ENCODE measurements at places on chromosomes 11 and 22.

GRCh38 chr11:106728859-106729258 is 289.4 kb downstream of the GUCY1A2 start:
- DNase-seq = no peak

- peak; percentile 73 for DNase-seq
Observed at GRCh38 chr11:7657306-7658025, 15.8 kb downstream of the CYB5R2 start.

DNA sequence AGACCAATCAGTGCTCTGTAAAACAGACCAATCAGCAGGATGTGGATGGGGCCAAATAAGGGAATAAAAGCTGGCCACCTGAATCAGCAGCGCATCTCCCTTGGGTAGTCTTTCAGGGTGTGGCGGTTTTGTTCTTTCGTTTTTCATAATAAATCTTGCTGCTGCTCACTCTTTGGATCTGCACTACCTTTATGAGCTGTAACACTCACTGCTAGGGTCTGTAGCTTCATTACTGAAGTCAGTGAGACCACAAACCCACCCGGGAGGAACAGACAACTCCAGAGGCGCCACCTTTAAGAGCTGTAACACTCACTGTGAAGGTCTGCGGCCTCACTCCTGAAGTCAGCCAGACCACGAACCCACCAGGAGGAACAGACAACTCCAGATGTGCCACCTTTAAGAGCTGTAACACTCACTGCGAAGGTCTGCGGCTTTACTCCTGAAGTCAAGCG is 175.5 kb upstream of the PDGFD start:
- DNase-seq = no peak

DNA sequence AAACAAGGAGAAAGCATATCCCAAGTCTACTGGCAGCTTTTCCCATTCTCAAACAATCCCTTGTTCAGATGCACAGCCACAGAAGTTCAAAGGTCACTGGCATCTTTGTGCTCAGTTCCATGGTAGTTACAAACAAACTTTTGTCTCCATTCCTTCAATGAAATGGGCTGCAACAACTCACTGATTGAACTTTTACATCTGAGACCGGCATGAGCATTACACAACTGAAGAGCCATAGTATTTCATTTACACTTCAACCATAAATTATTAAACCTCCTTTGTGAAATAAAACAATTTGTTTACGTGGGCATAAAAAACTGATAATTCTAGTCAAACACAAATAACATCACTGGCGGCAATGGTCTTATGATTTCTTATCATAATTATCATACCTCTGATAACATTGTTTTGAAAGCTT is 67.8 kb upstream of the ARHGAP32 start:
- DNase-seq = no peak

DNA sequence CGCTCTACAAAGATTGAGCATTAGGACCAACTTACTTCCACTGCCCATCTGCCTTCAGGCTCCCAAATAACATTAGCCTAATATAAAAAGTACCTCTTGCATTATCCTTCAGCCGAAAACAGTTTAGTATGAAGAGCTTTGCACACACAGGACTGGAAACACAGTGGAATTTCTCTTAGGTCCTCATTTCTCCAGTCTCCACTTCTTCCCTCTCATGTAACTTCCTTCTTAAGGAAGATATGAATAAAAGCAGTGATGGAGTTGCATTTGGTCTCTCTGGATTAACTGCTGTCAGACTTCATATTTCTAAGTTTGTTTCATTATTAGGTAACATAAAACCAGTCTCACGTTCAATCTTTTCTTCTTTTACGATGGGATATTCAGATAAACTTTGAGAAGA is 5.6 kb upstream of the MPEG1 start:
- DNase-seq = no peak

DNA sequence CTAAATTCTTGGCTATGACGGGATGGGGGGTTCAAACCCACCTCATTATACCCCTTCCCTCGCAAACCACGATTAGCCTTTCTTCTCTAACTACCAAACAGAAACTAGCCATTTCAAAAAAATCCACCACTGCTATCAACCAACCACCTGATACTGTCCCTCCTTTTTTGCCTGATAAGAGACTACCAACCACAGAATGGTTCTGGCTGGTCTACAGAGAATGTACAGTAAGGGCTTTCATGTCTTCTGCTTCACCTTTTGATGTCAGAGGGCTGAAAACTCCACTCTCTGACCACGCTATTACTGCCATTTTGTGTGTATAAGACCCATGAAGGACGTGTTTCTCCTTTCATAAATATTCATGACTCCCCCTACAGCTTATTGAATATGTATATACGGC is 19.1 kb downstream of the RIC3 start:
- no peak for DNase-seq

- no peak for DNase-seq
Observed at GRCh38 chr22:20128902-20129746, 2.5 kb upstream of the ZDHHC8 start.

GRCh38 chr11:45815747-45816146 is 10.8 kb downstream of the SLC35C1 start:
- DNase-seq = peak; percentile 15

Data from sciatic nerve (tissue), 2 donors.